ENCODE measurements at places on chromosomes 2 and 18.

DNA sequence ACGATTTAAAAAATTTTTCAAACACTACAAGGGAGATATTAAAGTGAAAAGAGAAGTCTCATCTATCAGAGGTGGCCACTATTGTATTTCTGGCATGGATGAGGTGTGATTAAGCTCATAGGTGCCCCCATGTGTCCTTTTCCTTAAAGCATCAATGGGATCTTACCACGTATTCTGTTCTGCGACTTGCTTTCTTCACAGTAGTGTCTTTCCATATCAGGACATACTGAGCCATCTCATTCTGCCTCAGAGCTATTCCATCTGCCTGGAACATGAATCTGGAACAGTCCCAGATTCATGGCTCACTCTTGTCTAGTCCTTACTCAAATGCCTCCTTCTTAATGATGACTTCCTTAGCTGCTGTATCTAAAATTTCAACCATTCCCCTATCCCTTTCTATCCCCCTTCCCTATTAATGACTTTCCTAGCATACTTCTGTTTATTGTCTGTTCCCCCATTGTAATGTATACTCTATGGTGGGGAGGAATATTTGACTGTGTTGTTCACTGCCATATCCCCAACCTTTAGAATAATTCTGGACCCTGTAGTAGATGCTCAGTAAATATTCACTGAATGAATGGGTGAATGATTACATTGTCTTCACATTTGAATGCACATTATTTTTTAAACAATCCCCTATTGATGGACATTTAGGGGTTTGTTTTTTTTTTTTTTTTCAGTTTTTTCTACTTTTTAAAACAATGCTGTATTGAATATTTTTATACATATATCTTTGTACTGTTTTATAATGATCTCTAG is 11.1 kb downstream of the STAMBP start:
- DNase-seq = no peak

- no peak for DNase-seq
Measured at GRCh38 chr2:117775703-117776219, 38.7 kb upstream of the DDX18 start.

DNA sequence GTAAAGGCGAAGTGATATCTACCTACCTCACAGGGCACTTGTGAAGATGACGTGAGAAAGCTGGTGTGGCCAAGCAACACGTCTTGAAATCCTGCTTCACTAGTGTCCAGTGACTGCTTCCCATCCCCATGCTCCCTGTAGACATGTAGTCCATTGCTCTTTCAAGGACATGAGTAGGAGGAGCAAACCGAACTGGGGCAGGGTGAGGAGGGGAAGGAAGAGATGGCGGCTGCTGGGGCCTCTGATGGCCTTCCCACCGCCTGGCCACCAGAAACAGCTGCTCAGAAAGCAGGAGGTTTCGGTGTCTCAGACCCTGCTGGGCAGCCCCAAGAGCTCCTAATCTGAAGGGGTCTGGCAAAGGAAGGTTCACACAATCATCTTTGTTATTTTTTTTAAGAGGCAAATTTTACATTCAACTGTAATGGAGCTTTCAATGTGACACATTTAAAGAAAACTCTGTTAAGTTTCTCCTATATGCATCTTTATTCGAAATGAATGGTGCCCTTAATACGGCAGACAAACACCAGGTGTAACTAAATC is 14.7 kb downstream of the CPLX4 start:
- no peak for DNase-seq

DNA sequence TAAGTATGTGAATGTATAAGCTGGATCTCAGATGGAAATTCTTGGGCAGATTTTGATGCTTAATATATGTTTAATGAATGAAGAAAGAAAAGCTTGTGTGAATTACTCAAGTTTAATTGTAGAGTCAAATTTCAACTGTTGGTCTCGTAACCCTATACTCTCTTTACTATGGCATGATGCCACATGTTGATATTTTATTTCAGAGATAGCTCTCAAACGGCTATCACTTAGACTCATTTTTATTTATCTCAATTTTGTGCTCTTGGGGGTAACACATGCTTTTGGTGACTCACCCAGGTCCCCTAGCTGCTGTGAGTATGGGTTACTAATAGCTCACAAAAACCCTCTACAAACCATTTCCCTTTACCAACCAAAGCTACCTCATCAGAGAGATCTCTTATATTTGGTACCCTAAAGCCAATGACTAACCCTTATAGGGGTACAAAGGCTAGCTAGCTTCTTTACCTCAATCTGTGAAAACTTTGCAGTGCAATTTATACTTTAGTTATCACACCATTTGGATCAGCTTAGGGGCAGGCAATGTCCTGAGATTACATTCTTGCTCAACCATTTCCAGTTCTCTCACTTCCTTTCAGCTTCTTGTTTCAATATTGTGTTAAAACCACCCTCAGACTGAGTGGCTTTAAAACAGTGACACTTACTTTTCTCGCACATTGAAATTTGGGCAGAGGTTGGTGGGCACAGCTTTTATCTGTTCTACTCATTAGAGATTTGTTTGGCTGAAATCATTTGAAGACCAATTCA is 240.3 kb downstream of the CDH7 start:
- no peak for DNase-seq
